ENCODE measurements at places on chromosomes 1 and 21.
A peak's percentile ranks its signal among the peaks of the same experiment; 100 is the strongest.

GRCh38 chr1:27577504-27578188, 26.3 kb downstream of the AHDC1 start:
- DNase-seq = no peak

GRCh38 chr1:212977781-212978645, 27.7 kb downstream of the VASH2 start:
- no peak for DNase-seq

DNA sequence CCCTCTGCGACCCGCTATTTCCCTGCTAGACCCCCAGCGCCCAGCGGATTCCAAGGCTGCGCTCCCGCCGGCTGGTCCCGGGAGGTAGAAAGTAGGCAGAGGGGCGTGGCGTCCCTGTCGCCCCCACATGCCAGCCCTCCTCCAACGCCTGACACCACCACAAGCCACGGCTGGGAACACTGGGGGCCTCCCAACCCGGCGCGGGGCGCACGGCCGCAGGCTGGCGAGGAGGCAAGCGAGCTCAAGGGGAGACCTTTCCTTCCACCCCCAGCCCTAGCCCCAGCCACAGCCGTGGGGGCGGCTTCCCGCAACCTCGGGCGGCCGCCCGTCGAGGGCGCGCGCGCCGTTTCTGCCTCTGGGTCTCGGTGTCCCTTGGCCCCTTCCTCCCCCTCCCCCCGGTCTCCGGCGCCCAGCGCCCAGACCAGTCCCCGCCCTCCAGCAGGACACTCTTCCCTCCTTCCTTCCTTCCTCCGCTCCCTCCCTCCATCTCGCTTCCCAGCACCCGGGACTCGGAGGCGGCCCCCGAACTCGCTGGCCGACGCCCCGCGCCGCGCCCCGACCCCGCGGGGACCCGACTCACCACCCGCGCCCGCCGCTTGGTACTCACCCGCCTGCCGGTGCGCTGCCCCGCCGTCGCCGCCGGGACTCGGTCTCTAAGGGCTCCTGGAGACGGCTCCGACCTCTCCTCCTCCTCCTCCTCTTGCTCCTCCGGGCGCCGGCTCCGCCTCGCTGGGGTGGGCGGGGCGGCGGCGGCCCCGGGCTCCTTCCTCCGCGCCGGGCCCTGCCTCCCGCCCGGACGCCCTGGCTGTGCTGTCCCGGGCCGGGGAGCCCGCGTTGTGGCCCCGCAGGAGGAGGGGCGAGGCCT, at the start of gene GNG12:
TSS of gene GNG12 (minus strand) at position 731 of the 865 bp plus-strand sequence. CDS start 125,781 bp downstream, outside the sequence.
- DNase-seq = no peak

- peak; percentile 54 for DNase-seq
These were observed 38.6 kb upstream of the GPR137B start for GRCh38 chr1:236103646-236104218.

DNA sequence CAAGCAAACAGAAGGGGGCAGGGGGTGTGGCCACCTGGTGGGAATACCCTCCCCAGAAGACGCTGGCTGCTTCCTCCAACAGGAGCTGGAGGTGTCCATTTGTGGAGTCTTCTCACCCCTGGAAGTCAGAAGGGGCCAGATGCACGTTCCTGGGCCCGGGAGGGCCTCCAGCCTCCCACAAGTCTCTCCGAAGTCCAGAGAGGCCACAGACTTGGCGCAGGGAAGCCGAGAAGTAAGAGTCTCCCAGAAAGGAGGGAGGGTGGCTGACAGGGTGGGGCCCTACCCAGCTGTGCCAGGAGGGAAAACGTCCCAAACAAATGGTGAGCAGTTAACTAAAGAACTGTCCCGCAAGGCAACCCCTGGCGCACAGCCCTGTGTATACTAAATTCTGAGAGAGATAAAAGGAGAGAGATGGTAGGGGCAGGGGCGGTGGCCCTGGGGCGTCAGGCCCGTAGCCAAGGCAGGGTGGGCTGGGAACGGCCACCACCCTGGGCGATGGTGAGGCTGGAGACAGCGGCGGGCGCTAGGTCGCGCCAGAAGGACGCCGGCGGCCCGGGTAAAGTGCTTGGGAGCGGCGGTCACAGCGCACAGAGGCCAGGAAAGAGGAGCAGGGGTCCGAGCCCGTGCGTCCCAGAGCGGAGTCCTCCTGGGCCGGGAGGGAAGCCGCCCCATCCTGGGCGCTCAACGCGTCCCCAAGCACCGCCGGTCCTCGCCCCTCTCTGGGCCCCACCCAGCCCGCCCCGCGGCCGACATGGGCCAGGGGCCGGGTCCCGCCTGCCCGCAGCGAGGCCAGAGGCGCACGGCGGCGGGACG, 1.2 kb downstream of the CHD5 start:
- peak; percentile 43 for DNase-seq

- no peak for DNase-seq
These were observed 29.3 kb downstream of the SLC66A1 start for GRCh38 chr1:19341201-19342061.

DNA sequence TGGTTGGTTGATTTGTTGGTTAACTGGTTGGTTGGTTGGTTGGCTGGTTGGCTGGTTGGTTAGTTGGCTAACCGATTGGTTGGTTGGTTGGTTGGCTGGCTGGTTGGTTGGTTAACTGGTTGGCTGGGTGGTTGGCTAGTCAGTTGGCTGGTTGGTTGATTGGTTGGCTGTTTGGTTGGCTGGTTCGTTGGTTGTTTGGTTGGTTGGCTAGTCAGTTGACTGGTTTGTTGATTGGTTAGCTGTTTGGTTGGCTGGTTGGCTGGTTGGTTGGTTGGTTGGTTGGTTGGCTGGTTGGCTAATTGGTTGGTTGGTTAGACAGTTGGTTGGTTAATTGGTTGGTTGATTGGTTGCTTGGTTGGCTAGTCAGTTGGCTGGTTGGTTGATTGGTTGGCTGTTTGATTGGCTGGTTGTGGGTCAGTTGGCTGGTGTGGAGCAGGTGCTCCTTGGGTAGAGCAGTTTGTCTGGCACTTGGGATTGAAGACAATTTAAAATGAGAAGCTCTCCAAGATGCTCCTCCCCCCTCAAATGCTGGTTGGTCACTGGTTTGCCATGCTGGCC, 6.9 kb downstream of the RSPH1 start:
- no peak for DNase-seq

- no peak for DNase-seq
These were observed 6.4 kb downstream of the PBX1 start for GRCh38 chr1:164565357-164565756.

DNA sequence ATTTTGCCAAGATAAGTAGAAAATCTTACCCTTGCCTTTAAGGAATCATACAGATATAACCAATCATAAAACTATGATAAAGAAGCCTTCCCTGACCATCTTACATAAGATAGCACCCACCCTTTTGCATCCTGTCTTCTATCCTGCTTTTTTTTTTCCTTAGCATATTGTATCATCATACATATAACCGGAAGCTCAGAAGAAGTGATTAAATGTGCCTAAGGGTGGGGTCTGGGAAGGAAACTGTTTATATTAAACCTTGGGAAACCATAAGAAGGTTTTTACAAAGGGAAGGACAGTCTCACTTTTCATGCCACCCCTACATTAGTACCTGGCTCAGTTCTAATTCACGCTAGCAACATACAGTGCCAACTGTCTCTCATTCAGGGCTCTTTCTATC, 66.8 kb downstream of the LUZP1 start:
- DNase-seq = no peak

DNA sequence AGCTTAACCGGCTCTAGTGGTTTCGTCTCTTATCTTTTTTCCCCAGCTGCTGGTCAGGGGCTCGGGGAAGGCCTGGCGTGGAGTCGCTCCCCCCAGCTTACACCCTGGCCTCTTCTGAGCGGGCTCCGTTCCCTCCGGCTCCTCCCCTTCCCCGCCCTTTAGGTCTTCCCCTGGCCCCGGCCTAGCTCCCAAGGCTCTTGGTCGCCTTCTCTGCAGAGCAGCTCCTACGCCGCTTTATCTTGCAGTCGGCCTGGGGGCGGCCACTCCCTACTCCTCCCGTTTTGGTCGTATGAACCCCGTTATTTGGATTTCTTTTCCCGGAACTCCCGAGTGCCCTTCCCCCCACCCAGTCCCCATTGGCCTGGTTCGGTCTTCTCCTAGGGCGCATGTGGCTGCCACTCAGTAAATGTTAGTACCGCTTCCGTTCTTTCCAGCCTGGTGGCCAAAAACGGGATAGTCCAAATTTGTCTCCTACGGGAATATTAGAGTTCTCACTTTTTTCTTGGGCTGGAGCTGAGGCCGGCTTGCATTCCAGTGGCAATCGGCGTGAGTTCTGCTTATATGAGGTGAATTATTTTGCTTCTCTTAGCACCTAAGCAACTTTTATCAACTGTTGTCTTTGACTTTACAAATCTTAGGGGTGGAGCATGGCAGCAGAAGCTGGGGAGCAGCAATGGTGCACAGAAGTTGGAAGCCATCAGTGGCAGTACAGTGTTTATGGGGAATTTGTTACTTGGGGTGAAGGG, 467 bp downstream of the THRAP3 start:
- peak; percentile 98 for DNase-seq

- DNase-seq = no peak
These were observed 85.3 kb downstream of the HHIPL2 start for GRCh38 chr1:222462601-222463000.

- DNase-seq = no peak
These were observed 106.4 kb downstream of the KCND3 start for GRCh38 chr1:111882986-111883560.

- DNase-seq = no peak
These were observed 5.6 kb upstream of the AKR1A1 start for GRCh38 chr1:45545019-45545493.

DNA sequence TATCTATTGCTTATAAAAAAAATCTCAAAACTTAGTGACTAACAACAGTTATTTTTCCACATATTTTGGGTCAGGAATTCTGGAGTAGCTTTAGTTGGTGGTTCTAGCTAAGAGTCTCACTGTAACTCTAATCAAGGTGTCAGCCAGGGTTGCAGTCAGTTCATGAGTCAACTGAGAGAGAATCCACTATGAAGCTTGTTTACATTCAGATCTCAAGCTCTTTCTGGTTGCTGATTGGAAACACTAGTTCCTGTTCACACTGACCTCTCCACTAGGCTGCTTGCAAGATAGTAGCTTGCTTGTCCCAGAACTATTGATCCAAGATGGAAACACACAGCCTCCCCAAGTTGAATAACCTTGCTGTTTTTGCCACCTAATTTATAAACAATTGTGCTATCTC, 1192.1 kb upstream of the B3GALT2 start:
- no peak for DNase-seq

DNA sequence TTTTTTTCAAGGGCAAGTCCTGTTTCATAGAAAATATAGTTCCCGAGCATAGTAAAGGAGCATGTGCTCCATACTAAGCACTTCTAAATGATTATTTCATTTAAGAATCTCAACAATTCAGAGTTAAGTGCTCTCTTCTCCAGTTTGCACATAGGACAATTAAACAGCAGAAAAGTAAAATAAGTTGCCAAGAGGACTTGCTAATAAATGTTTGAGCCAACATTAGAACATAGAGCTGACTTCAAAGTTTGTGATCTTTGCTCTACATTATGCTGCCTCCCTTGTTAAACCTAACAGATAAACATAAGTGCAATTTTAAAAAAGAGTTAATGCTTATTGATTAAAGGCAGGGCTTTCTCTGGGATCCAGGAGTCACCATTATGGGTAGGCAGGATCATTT, 23.8 kb upstream of the RAP1A start:
- DNase-seq = no peak

DNA sequence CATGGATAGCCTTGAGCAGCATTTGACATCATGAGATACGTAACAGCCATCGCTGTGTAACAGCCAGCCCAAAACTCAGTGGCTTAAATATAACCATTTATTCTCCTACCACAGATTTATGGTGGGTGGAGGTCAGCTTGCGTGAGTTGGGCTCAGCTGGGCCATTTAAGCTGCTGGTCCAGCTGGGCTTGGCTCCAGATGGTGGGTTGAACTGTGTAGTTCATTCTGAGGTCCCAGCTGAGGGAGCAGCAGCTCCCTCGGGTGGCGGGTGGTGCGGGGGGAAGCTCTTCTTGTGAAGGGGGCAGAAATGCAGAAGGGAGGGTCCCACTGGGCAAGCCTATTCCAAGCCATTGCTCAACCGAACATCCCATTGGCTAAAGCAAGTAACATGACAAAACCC, 75.9 kb downstream of the IGSF21 start:
- no peak for DNase-seq

GRCh38 chr1:62144238-62144831, 50.3 kb upstream of the L1TD1 start:
- peak; percentile 60 for DNase-seq

- DNase-seq = peak; percentile 51
These were observed 524 bp downstream of the TP53BP2 start for GRCh38 chr1:223845037-223845809.
